ENCODE measurements at places on chromosomes 16 and 17.

- DNase-seq: no peak
Observed at GRCh38 chr16:84588991-84589390, 28.9 kb downstream of the COTL1 start.

GRCh38 chr17:34633351-34633750 lies 54.0 kb downstream of the TMEM132E start:
- DNase-seq: no peak

- no peak for DNase-seq
Observed at GRCh38 chr16:2469399-2470233, 1.5 kb upstream of the NTN3 start.

- DNase-seq: no peak
Observed at GRCh38 chr16:67699265-67699664, 19.9 kb downstream of the GFOD2 start.

- DNase-seq: no peak
Observed at GRCh38 chr16:82280867-82281266, 110.8 kb upstream of the MPHOSPH6 start.

GRCh38 chr16:49023050-49023449 lies 258.6 kb downstream of the CBLN1 start:
- DNase-seq: no peak

DNA sequence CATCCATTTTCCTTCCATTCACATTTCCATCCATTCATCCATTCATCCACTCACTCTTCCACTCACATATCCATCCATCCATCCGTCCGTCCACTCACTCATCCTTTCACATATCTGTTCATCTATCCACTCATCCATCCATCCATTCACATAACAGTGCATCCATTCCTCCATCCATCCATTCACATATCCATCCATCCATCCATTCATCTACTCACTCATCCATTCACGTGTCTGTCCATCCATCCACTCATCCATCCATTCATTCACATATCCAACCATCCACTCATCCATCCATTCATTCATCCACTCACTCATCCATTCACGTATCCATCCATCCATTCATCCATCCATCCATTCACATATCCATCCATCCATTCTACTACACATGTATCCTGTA lies 42.6 kb downstream of the SCNN1G start:
- no peak for DNase-seq

- no peak for DNase-seq
Observed at GRCh38 chr17:51607512-51607911, 347.2 kb downstream of the UTP18 start.

DNA sequence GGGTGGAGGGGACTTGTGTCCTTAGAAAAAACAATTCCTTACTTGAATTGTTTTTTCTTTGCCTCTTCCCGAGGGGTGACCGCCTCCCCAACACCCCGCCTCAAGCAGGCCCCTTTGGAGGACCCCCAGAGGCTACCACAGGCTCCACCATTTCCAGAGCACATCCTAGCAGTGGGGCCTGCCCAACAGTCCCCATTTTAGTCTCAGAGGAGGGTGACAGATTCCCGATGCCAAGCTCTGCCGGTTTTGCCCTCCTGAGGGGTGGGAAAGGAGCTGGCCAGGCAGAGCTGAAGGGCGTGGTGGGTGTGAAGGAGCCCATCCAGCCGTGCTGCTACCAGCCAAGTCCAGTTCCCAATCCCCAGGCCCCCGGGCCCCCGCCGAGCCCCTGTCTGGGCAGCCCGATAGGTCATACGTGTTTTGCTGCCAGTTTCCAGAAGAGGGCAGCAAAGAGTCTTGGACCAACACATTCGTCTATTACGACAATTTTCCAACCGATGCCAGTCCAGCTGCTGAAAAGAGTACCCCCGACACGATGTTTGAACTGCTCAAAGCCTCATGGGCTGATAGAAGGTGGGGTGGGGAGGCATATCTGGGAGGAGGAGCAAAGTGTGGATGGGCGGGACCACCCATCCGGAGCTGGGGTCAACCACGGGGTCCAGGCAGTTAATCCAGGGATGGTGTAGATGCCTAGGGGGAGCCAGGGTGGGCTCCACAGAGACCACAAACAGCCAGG lies 18.8 kb upstream of the GAA start:
- peak; percentile 24 for DNase-seq

GRCh38 chr17:48392857-48393256 lies 37.2 kb downstream of the SKAP1 start:
- no peak for DNase-seq

- DNase-seq: no peak
Observed at GRCh38 chr17:83149761-83150251, 70.4 kb downstream of the METRNL start.

- no peak for DNase-seq
Observed at GRCh38 chr16:46618516-46618915, 2.7 kb downstream of the SHCBP1 start.

- DNase-seq: no peak
Observed at GRCh38 chr17:80777274-80777673, 214.4 kb upstream of the CHMP6 start.

GRCh38 chr17:7147772-7148171 lies 31.4 kb downstream of the ASGR1 start:
- no peak for DNase-seq

DNA sequence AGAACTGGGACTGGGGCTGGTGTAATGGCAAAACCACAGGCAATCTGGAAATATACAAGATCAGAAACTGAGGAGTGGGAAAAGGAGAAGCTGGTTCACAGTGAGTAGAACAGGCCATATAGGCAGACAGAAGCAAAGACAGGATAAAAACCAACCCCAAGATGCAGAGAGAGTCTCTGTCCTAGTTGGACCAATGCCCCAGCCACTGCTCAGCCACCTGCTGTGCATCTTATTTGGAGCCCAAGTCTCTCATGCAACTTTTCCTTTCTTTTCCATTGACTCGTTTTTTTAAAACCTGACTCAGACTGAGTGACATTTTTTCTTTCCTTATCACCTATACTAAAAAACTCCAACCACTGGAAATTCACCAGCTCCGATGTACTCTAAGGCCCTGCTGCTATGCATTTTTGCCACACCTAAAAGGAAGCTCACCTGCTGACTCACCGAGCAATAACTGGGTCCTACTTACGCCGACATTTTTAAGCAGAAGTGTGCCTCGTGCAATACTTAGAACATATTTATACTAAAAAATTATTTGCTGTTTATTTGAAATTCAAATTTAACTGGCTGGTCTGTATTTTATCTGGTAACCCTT lies 100.8 kb upstream of the XYLT1 start:
- no peak for DNase-seq

- no peak for DNase-seq
Observed at GRCh38 chr16:71425746-71426068, 16.1 kb downstream of the TLE7 start.

DNA sequence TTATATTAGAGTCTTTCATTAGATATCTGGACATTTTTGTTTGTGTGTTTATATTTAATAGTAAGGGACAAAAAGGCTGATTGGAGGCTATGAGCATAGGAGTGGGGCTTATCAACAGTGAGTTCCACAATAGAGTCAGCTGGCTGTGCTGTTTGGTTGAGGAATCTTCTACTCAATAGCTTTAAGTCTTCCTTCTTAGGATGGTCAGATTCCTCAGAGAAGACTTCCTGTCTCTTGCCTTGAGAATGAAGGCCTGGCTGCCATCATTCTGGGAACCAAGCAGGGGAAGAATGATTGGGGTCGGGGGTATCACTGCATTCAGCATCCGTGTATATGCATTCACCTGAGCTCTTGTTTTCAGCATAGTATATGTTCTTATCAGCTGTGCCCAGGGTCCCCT lies 31.9 kb upstream of the ABCC11 start:
- DNase-seq: no peak

DNA sequence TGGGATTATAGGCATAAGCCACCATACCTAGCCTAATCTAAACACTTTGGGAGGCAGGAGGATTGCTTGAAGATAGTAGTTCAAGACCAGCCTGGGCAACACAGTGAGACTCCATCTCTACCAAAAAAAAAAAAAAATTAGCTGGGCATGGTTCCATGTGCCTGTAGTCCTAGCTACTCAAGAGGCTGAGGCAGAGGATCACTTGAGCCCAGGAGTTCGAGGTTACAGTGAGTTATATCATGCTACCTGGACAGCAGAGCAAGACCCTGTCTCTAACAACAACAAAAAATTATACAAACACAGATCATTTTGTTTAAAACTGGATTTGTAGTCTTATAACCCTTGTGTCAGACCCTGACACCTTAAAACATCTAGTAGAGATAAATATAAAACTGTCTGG lies 7.7 kb upstream of the C16orf54 start:
- DNase-seq: no peak

GRCh38 chr17:67449845-67450755 lies 73.0 kb downstream of the PITPNC1 start:
- no peak for DNase-seq

GRCh38 chr16:72425571-72426341 lies 253.8 kb upstream of the PMFBP1 start:
- DNase-seq: no peak

DNA sequence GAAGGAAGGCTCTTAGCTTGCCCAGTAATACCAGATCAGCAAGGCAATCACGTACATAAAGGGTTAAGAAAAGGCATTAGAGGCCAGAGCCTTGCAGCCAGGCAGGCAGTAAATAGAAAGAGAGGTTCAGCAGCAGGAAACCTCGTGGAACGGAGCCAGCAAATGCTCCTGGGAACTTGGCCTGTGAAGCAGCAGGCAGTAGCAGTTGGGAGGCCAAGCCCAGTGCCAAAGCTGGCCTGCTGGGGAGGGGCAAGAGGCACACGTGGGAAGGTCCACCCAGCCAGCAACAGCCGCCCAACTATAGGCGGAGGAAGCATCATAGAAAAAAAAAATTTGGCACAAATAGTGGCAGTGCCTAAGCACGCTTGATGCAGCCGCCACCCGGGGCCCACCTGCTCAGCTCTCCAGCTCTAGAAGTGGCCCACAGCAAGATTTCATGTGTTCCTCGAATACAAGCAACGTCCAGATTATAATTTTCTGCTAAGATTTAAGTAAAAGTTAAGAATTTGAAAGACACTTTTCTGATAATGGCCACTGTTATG lies 2339.5 kb downstream of the TP53TG3F start:
- DNase-seq: no peak

DNA sequence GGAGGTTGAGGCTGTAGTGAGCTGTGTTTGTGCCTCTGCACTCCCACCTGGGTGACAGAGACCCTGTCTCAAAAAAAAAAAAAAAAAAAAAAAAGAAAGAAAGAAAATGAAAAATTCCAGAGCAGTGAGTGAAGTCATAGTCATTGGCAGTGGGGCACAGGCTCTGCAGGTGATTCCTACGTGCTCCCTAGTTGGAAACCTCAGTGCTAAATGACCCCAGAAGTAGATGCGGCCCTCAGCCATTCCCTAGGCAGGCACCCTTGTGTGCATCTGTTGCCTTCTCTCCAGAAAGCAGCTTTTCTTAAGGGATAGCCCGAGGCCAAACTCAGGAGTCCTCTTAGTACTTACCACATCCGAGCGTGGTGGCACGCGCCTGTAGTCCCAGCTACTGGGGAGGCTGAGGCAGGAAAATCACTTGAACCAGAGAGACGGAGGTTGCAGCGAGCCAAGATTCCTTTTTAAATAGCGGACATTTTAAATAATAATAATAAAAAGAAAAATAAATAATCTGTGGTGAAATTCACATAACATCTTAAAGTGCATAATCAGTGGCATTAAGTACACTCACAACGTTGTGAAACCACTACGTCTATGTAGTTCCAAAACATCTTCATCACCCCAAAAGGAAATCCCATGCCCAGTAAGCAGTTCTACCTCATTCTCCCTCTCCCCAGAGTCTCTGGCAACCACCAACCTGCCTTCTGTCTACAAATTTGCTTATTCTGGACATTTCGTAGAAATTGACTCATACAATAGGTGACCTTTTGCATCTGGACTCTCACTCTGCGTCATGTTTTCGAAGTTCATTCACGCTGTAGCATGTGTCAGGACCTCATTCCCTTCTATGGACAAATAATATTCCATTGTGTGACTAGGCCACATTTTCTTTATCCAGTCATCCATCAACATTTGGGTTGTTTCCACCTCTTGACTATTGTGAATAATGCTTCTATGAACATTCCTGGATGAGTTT lies 12.5 kb upstream of the SPHK1 start:
- DNase-seq: no peak

GRCh38 chr16:84995663-84996062 lies 15.7 kb downstream of the ZDHHC7 start:
- peak; percentile 14 for DNase-seq

DNA sequence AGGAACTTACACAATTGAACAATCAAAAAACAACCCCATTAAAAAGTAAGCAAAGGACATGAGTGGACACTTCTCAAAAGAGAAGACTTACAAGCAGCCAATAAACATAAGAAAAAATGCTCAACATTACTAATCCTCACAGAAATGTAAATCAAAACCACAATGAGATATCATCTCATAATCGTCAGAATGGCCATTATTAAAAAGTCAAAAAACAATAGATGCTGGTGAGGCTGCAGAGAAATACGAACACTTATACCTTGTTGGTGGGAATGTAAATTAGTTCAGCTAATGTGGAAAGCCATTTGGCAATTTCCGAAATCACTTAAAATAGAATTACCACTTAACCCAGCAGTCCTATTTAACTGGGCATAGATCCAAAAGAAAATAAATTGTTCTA lies 301.9 kb upstream of the KCNJ16 start:
- DNase-seq: no peak

DNA sequence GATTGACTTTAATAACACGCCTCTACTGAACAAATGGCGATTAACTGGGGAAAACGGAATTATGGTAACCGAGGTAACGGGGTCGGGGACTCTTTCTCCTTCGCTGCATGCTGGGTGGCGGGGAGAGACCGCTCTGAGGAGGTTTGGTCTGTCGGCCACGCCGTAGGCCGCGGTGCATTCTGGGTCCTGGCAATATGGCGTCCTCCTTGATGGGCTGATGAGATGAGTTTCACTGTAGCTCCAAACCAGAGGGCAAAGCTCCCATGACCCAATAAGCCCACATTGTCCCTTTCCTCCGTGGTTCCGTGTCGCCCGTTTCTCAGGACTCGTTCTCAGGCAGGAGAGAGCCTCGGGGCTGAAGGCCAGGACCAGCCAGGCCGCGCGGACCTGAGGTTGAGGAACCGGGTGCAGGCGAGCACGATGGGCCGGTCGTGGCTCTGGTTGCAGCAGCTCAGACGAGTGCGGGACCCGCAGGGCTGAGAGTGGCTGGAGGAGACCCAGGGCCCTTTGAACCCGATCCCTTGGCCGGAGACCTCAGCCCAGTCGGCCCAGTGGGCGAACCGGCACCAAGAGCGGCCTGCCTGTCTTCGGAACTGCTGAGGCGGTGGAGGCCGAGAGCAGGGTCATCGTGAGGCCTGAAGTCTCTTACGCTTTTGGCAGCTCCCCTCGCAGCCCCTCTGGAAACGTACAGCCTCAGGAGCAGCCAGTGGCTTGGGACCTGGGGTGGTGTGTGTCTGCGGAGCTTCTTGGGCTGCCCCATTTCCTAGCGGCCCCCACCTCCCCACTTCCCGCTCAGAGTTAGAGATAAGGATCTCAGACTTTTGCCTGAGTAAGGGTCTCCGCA lies at the start of gene RPTOR:
Gene RPTOR, plus strand, starts transcription at position 184 of the 844 bp plus-strand sequence. CDS start 792 bp downstream, outside the sequence.
- peak; percentile 89 for DNase-seq
